ENCODE measurements at places on chromosomes 3 and 15.
A peak's percentile ranks its signal among the peaks of the same experiment; 100 is the strongest.

GRCh38 chr3:5213574-5213966, 26.1 kb downstream of the EDEM1 start:
- peaks cover 59% of the 10 kb centered on the region for H3K36me3 ChIP-seq
- DNase-seq, result no peak
- no peak overlapping the region for H3K4me3 ChIP-seq
- H3K27me3 ChIP-seq, result no peaks in the 10 kb centered on the region
- peak overlapping the region; percentile 16 for H3K27ac ChIP-seq

GRCh38 chr15:74830868-74831267, 4.4 kb downstream of the CPLX3 start:
- no peaks in the 10 kb centered on the region for H3K4me1 ChIP-seq
- no peak overlapping the region for H3K4me3 ChIP-seq
- H3K36me3 ChIP-seq, result peaks cover 3% of the 10 kb centered on the region
- no peak overlapping the region for H3K27ac ChIP-seq

DNA sequence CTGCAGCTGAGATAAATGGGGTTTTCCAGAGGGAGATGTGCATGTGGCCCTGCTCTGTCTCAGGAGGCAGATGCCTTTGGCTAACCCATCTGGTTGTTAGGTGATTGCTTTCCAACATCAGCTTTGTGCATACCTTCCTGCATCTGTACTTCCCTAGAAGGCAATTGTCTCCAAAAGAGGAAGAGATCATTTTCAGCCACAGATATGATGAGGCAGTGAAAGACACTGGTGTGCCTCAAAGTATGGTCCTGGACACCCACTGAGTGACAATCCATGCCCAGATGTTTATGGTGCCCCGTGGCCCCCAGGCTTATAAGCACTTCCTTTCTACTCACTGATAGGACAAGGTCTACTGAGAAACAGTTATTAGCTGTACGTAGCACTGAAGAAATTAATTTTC, 117.5 kb upstream of the NR2F2 start:
- H3K4me3 ChIP-seq, result no peak overlapping the region
- H3K4me1 ChIP-seq, result peaks cover 11% of the 10 kb centered on the region
- H3K36me3 ChIP-seq, result peaks cover 8% of the 10 kb centered on the region
- H3K27ac ChIP-seq, result no peak overlapping the region
- H3K27me3 ChIP-seq, result no peaks in the 10 kb centered on the region
- DNase-seq, result no peak

DNA sequence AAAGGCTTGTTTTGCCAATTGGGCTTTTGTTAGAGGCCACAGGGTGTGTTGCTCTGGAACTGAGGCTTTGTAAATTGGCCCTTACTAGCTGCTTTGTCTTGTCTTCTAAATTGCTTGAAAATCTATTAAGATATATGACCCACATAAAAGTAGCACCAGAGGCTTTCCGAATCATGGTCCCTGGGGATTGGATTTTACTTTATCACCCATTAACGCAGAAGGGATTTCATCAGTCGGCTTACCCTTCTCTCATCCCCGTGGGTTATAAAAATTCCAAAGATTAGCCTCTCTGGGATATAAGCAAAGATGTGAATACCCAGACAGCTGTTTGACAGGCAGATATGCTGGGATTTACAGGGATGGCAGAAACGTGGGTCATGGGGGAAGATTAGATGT, 98.3 kb upstream of the CHL1 start:
- no peaks in the 10 kb centered on the region for H3K4me1 ChIP-seq
- no peak for DNase-seq
- H3K27me3 ChIP-seq, result no peaks in the 10 kb centered on the region
- no peaks in the 10 kb centered on the region for H3K36me3 ChIP-seq
- no peak overlapping the region for H3K27ac ChIP-seq

GRCh38 chr3:52920841-52921240, 23.5 kb upstream of the STIMATE start:
- H3K4me3 ChIP-seq, result no peak overlapping the region
- H3K27me3 ChIP-seq, result no peaks in the 10 kb centered on the region
- H3K27ac ChIP-seq, result no peak overlapping the region
- H3K4me1 ChIP-seq, result no peaks in the 10 kb centered on the region

- H3K27me3 ChIP-seq, result no peaks in the 10 kb centered on the region
- H3K4me3 ChIP-seq, result no peak overlapping the region
- no peak overlapping the region for H3K27ac ChIP-seq
- no peaks in the 10 kb centered on the region for H3K4me1 ChIP-seq
- no peak for DNase-seq
These were observed 159.7 kb upstream of the POU1F1 start for GRCh38 chr3:87435926-87436620.

GRCh38 chr3:43770426-43771103, 79.8 kb downstream of the ABHD5 start:
- no peaks in the 10 kb centered on the region for H3K36me3 ChIP-seq
- no peak overlapping the region for H3K4me3 ChIP-seq
- DNase-seq, result no peak
- H3K4me1 ChIP-seq, result peaks cover 5% of the 10 kb centered on the region

DNA sequence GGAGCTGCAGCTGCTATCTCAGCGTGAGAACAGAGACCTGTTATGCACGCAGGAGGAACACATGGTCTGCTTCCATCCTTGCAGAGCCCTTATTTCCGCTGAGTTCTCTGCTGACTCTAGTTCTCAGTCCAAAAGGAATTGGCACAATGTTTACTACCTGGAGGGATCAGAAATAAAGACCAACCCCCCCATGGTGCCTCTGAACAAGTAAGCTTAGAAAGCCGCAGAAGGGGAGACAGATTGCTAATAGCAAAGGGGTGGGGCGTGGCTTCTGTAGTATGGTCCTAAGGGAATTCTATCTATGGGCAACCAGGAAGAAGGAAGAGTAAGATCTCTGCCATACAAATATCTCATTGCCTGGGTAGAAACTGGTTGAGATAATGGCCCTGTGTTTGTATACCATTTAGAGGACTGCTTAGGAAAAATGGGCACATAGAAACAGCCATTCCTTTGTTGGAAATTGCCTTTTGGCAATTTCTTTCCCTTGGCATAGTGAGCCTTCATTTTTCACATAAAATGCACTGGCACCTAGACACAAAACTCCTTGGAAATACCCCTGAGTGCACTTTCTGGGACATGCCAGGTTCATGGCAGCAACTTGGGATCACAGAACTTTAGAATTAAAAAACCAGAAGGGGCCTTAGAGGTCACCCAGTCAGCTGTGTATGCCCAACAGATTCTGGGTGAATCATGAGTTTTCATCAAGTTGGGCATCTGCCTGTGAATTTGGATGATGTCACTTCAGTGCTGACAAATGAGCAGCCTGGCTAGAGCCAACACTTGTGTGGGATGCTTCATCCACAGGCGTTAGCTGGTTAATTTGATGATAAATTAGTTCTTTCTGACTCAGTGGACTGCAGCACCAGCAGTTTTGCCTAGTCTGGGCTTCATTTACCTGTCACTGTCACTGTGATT, 57.4 kb upstream of the STXBP5L start:
- DNase-seq, result no peak
- no peaks in the 10 kb centered on the region for H3K4me1 ChIP-seq
- no peaks in the 10 kb centered on the region for H3K36me3 ChIP-seq
- peaks cover 11% of the 10 kb centered on the region for H3K27me3 ChIP-seq
- H3K4me3 ChIP-seq, result no peak overlapping the region
- no peak overlapping the region for H3K27ac ChIP-seq

- H3K4me3 ChIP-seq, result peak overlapping the region; percentile 66
- H3K27me3 ChIP-seq, result peaks cover 17% of the 10 kb centered on the region
- DNase-seq, result no peak
- H3K27ac ChIP-seq, result no peak overlapping the region
- peaks cover 5% of the 10 kb centered on the region for H3K4me1 ChIP-seq
These were observed 1.6 kb downstream of the IL12A start for GRCh38 chr3:159989973-159990846.

DNA sequence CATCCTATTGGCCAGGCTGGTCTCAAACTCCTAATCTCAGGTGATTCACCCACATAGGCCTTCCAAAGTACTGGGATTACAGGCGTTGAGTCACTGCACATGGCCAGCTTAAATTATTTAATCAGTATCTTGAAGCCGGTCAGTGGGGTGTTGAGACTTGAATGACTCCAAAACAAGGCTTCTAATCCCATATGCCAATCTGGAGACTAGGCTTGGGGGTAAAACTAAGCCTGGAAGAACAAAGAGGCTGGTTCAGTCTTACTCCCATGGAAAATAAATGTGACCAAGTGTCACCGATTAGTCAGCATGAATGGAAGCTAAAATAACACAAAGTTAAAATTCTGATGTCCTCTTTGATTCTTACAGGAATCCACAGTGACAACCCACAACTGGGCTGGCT, 509.1 kb downstream of the FOXP1 start:
- H3K36me3 ChIP-seq, result peaks cover 13% of the 10 kb centered on the region
- H3K4me3 ChIP-seq, result no peak overlapping the region
- H3K27me3 ChIP-seq, result no peaks in the 10 kb centered on the region
- peaks cover 55% of the 10 kb centered on the region for H3K4me1 ChIP-seq
- no peak overlapping the region for H3K27ac ChIP-seq

DNA sequence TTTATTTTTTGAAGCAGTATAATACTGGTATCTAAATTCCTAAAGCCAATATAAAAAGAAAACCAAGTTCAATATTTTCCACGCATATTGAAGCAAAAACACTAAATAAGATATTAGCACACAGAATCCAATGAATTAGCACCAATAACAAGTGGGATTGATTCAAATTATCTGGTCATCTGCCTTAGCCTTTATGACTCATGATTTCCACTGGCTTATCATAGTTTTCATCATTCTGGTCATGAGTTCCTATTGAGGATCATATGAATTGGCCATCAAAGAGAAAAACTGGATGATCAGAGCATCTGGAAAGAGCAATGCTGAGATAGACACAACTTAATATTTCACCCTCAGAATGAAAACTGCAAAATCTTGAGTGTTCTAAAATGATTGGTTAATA, 809.9 kb downstream of the MCTP2 start:
- no peaks in the 10 kb centered on the region for H3K27me3 ChIP-seq
- H3K4me1 ChIP-seq, result no peaks in the 10 kb centered on the region
- H3K27ac ChIP-seq, result no peak overlapping the region
- no peaks in the 10 kb centered on the region for H3K36me3 ChIP-seq
- DNase-seq, result no peak
- H3K4me3 ChIP-seq, result no peak overlapping the region

- peaks cover 7% of the 10 kb centered on the region for H3K36me3 ChIP-seq
- DNase-seq, result no peak
- no peaks in the 10 kb centered on the region for H3K27me3 ChIP-seq
- H3K27ac ChIP-seq, result no peak overlapping the region
These were observed 2.9 kb upstream of the P2RY12 start for GRCh38 chr3:151387432-151387831.

GRCh38 chr3:14685179-14685578, 10.2 kb downstream of the C3orf20 start:
- H3K4me3 ChIP-seq, result no peak overlapping the region
- H3K4me1 ChIP-seq, result peaks cover 4% of the 10 kb centered on the region
- H3K36me3 ChIP-seq, result no peaks in the 10 kb centered on the region
- no peak for DNase-seq

GRCh38 chr15:80461356-80462095, 57.3 kb downstream of the ARNT2 start:
- H3K27ac ChIP-seq, result peak overlapping the region; percentile 50
- no peak overlapping the region for H3K4me3 ChIP-seq
- H3K36me3 ChIP-seq, result peaks cover 20% of the 10 kb centered on the region
- peaks cover 31% of the 10 kb centered on the region for H3K4me1 ChIP-seq

GRCh38 chr3:25906132-25906906, 116.4 kb downstream of the OXSM start:
- peaks cover 6% of the 10 kb centered on the region for H3K27me3 ChIP-seq
- no peak overlapping the region for H3K27ac ChIP-seq
- no peaks in the 10 kb centered on the region for H3K36me3 ChIP-seq
- no peak for DNase-seq

DNA sequence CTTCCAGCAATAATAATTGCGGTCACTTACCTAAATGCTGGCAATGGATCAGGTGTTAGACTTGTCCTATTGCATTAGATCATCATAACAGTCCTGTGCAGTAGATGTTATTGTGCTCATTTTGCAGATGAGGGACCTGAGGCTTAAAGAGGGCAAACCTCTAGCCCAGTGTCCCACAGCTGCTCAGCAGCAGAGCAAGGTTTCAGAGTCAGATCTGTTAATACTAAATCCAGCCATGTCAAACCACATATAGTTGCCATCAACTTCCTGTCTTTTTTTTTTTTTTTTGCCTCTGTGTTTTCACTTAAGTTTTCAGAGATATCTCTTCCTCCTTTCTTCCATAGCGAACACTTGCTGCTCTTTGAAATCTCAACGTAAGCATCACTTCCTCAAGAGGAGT, 12.1 kb downstream of the FEZF2 start:
- no peaks in the 10 kb centered on the region for H3K4me1 ChIP-seq
- peaks cover 79% of the 10 kb centered on the region for H3K27me3 ChIP-seq
- no peaks in the 10 kb centered on the region for H3K36me3 ChIP-seq

DNA sequence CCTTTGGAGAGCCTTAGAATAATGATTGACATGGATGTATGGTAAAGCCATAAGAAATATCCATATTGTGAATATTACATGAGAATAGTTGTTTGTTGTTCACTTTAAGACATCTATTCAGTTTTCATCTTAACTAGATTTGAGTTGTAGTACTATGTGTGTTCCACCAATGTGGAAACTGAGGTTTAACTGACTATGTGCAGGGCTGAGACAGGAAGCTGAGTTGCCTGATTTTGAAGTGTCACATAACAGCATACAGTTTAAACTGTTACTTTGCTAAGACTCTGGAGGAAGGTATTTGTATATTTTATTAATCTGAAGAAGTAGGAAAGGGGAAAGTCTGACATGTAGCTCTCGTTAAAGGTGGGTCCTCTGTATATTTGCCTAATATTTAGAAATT, 2.1 kb downstream of the ECT2 start:
- H3K27me3 ChIP-seq, result no peaks in the 10 kb centered on the region
- H3K27ac ChIP-seq, result no peak overlapping the region
- no peak for DNase-seq
- peaks cover 24% of the 10 kb centered on the region for H3K36me3 ChIP-seq
- H3K4me3 ChIP-seq, result peak overlapping the region; percentile 98

DNA sequence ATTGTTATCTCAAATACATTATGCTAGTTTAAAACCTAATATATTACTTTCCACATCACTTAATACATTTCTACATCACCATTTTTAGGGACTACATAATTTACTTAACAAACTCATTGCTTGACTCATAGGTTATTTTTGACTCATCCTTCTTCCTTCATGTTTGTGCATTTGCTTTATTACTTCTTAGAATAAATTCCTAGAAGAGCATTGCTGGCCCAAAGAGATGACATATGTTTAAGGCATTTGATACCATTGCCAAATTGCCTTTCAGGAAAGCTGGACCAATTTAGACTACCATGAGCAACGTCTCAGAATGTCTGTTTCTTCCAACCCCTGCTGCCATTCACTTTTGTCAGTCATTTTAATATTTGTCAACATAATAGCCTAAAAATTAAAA, 905.8 kb downstream of the IGSF11 start:
- H3K4me1 ChIP-seq, result no peaks in the 10 kb centered on the region
- no peaks in the 10 kb centered on the region for H3K27me3 ChIP-seq
- H3K4me3 ChIP-seq, result no peak overlapping the region
- H3K27ac ChIP-seq, result no peak overlapping the region
- no peaks in the 10 kb centered on the region for H3K36me3 ChIP-seq

GRCh38 chr3:146966124-146966523, 361.0 kb upstream of the PLSCR5 start:
- no peaks in the 10 kb centered on the region for H3K4me1 ChIP-seq
- no peak for DNase-seq
- no peaks in the 10 kb centered on the region for H3K27me3 ChIP-seq
- H3K27ac ChIP-seq, result no peak overlapping the region

GRCh38 chr3:127831723-127832172, 9.4 kb upstream of the MGLL start:
- no peaks in the 10 kb centered on the region for H3K36me3 ChIP-seq
- DNase-seq, result peak; percentile 58
- no peak overlapping the region for H3K27ac ChIP-seq
- H3K4me1 ChIP-seq, result peaks cover 6% of the 10 kb centered on the region
- H3K4me3 ChIP-seq, result no peak overlapping the region

All from type B pancreatic cell (in vitro differentiated cells).